ENCODE measurements at places on chromosomes 3 and 15.

- no peak for DNase-seq
These were observed 20.1 kb downstream of the DIPK2A start for GRCh38 chr3:143991713-143992112.

DNA sequence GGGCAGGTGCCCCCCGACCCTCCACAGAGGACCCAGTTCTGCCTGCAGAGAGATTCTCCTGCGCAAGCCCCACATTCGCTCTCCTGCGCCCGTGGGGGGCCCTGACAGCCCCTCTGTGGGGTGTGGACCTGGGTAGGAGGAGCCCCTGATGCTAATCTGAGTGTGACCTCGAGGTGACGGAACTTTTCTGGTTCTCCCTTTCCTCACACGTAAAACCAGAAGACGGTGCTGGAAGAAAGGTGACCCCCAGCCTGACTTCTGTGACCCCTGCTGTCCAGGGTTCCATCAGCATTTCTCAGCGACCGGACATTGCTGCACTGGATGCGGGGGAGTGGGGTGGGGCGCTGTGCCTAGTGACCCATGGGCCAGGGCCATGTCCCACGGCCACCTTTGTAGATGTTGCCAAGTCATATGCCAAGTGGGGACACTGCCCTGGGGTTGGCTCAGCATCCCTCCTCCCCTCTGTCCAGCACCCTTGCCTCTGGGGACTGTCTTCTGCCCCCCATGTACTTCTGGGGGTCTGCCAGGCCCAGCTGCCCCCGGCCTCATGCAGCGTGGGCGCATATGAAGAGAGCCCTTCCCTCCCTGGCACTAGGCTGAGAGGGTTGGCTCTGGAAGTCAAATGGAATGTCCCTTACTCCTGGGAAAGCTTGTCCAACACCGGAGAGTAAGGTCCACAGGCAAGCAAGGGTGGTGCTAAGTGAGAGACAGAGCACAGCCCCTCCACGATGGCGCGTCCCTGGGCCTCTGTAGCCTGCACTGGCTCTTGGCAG, 129.1 kb upstream of the MEF2A start:
- DNase-seq: no peak

DNA sequence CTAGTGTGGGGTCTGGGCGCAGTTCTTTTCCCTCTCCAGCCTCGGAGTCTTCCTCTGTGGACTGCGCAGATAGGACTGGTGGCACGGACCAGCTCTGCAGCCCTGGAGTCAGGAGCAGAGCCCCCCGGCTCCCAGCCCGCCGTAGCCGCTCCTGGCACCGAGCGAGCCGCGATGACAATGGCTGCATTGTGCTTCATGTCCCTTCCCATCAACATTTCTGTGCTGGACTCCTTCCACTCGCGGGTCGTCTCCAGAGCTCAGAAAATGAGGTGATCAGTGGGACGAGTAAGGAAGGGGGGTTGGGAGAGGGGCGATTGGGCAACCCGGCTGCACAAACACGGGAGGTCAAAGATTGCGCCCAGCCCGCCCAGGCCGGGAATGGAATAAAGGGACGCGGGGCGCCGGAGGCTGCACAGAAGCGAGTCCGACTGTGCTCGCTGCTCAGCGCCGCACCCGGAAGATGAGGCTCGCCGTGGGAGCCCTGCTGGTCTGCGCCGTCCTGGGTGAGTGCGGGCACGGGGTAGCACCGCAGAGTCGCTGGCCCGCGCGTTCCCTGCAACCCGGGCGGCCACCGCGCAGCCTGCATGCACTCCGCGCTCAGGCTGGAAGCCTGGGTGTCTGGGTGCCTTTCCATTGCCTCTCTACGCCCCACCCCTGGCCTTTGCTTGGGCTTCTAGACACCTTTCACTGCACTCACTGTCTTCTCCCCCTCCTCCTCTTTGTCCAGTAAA, at the start of gene TF:
TF (plus strand) TSS at position 413 of the 731 bp plus-strand sequence; CDS start at position 461, 48 bp downstream.
- no peak for DNase-seq

DNA sequence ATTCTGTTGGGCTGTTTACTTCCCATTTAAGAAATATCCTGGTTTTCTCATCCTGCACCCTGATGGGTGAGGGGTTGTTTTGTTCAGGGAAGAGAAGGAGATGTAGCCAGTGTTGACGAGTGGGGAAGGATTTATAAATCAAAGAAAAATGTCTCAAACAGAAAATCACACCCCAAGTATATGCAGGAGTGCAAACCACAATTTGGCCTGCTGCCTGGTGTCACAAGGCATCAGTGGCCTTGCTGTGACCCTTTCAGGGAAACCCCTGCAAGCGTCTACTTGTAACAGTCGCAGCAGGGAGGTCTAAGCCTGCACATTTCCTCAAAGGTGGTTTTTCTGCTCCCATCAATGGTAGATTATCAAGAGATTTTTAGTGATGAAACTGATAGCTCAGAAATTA, 132.6 kb upstream of the LRRN1 start:
- DNase-seq: no peak

DNA sequence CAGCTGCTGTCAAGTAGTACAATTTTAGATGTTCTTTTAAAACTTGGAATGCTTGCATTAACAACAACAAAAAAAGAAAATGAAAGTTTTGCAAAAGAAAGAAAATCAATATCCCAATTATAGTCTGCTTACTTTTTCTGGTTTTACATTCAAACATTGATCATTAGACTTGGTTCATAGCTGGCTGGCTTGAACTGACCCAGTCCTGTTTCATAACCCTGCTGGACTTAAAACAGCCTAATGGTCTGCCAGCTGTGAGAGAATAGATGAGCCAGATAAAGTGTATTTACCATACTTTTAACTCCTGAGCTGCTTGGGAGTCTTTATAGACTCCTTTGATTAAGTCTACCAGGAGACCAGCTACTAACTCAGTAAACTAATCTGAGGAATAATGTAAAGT, 59.2 kb downstream of the PIAS1 start:
- peak; percentile 19 for DNase-seq

- DNase-seq: no peak
These were observed 14.5 kb downstream of the CDV3 start for GRCh38 chr3:133588035-133588434.

DNA sequence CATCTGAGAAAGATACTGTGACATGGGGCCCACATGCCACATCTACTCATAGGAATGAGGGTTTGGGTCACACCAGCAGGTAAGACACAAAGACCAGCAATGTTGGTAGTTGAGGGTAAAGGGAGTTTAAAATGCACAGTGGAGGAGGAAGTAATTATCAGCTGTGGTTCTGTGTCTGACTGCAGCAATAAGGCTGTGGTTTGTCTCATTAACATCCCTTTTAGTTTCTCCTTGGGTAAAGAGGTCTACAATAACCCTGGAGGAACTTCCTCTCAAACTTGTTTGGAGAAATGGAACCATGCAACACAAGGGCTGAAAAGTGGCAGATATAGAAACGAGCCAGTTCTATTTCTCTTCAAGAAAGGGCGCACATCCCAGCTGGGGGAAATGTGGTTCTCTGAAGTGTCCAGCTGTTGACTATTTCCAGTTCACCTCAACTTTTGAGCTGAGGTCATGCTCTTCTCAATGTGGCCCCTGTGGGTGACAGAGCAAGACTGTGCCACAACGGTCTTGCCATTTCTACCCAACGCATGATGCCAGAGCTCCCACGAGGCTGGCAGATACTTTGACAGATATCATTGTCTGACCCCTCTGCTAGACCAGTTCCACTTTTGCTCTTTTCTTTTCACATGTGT, 234.3 kb downstream of the SQOR start:
- no peak for DNase-seq
